NCI-H526 treated with DMSO at 0.1 percent for 48 hours (cell line): ENCODE measurements at places on chromosomes 2 and 18.

DNA sequence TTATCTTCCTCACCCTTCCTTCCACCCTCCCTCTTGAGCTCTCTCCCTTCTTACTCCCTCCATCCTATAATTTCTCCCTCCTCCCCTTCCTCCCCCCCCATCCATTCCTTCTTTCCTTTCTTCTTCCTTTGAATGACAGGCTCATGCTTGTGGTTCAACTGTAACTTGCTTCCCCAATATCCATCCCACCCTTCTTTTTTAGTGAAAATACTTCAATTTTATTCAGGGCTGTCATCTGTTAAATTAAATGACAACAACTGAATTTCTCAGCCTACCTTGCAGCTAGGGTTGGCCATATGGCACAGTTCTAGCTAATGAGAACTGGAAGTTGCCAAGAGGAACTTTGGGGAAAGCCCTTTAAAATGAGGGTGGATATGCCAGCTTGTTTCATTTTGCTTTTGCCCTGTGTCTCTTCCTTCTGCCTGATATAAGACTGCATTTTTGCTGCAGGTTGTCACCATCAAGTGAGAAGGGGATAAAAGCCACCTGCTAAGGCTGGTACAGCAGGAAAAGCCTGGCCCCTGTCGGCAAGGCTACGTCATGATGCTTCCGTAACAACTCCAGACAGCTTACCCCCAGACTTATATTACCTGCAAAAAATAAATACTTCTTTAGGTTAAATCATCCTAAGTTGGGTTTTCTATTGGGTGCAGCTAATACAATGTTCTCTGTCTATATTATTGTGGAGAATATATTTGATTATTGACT, 121.8 kb downstream of the NXPH2 start:
- DNase-seq: no peak

- DNase-seq: no peak
These were observed 22.1 kb upstream of the CNGA3 start for GRCh38 chr2:98324181-98324580.

GRCh38 chr18:11752116-11752911, 63.2 kb downstream of the GNAL start:
- no peak for DNase-seq

GRCh38 chr2:59584958-59585357, 968.5 kb downstream of the BCL11A start:
- DNase-seq: no peak

DNA sequence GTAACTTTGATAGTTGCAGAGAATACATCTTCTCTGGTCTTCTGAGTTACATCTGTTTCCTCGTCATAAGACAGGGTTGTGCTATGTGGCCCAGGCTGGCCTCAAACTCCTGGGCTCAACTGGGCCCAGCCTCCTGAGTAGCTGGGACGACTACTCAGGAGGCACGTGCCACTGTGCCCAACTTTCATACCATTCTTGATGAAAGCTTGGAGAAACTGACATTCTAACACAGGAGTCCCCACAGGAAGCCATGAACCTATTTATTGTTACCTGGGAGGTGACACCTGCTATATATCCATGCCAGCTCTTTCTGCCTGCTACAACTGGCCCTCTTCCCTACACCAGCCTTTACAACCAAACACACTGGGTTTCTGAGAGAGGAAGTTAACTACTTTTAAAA, 19.1 kb downstream of the EIF2AK3 start:
- DNase-seq: no peak

GRCh38 chr18:79242246-79242645, 153.5 kb upstream of the NFATC1 start:
- DNase-seq: no peak

GRCh38 chr18:48816554-48816953, 134.2 kb downstream of the SMAD7 start:
- DNase-seq: no peak

GRCh38 chr18:34933909-34934661, 107.1 kb upstream of the MAPRE2 start:
- no peak for DNase-seq

GRCh38 chr2:50956886-50957285, 75.0 kb downstream of the NRXN1 start:
- no peak for DNase-seq

DNA sequence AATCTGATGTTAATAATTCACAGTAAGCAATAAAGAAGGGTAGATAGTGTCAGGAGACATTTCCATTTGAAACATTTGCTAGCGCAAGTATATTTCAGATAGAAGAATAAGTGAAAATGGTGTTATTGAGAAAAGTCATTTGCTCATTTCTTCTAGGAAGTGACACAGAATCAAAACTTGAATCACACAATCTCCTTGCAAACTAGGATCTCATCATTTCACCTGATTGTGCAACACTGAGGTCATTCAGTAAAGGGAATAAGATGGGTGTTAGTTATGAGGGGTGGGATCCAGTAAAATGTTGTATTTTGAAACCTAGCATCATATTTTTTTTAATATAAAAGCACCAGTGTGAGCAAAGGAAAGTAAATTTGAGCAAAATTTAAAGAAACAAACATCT, 208.0 kb upstream of the KCNJ3 start:
- no peak for DNase-seq

GRCh38 chr2:205764270-205764746, 82.0 kb downstream of the NRP2 start:
- DNase-seq: no peak

- no peak for DNase-seq
These were observed 16.0 kb upstream of the CHRNA1 start for GRCh38 chr2:174780191-174780840.

GRCh38 chr2:109302319-109302718, 173.3 kb downstream of the SH3RF3 start:
- DNase-seq: no peak
